ENCODE measurements at places on chromosomes 6 and 20.

GRCh38 chr6:111800259-111800765 is 72.9 kb downstream of the FYN start:
- DNase-seq: no peak

GRCh38 chr20:39602649-39603048 is 640.5 kb downstream of the DHX35 start:
- DNase-seq: no peak

- DNase-seq: peak; percentile 81
Measured at GRCh38 chr6:25050356-25050755, 114.6 kb upstream of the RIPOR2 start.

GRCh38 chr6:108728826-108729225 is 119.4 kb upstream of the ARMC2 start:
- peak; percentile 12 for DNase-seq

DNA sequence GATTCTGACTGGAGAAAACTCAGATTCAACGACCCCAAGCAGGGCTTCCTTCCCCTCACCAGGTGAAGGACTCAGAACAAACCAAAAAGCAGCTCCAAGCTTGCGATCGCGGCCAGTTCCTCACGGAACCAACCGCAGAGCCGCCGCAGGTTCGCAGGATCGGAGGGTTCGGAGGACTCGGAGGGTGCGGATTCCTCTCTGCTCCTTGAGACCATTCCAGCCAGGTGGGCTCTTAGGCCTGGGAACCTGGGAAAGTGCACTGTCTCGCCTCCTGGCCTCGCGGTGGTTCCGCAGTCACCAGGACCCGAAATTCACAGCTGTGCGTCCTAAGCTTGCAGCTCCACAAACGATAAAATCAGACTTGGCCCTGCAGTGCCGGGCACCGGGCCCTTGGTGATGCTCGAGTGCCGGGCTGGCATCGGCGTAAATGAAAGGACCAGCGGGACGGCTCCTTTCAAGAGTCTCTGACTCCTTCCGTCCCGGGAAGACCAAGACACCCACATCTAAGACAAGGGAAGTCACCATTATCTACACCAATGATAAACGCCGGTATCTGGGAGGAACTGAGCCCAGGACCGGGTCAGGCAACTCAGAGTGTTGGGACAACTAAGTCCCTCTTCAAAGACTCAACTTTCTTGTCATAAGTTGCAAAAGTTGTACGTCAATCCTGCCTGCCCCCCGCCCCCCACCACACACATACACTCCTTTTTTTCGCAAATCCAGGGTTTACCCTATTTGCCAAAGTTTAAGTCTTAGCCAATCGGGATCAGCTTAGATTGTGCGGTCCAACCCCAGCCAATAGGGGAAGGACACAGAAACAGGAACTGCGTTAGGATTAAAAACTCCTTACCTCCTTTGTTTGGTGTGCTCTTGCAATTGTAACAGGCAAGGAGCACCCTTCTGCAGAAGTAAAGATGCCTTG is 69.8 kb upstream of the PRSS16 start:
- DNase-seq: peak; percentile 93

GRCh38 chr6:149335924-149336608 is 18.6 kb downstream of the TAB2 start:
- peak; percentile 55 for DNase-seq

DNA sequence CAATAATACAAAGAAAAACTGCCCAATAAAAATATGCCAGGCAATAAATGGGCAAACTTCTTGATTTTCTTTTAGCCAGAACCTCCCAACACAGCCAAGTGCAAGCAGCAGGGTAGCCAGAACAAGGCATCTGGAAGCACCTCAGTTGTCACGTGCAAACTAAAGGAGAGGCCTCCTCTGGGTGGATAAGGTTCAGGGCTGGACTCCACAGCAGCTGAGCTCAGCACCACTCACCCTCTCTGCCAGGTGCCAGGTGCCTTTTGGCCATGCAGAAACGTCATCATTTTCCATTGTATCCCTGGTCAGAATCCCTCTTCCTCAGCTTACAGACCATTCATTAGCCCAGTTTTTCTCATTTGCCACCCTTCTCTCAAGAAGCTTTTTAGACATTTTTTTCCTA is 52.7 kb downstream of the SOD2 start:
- DNase-seq: no peak

DNA sequence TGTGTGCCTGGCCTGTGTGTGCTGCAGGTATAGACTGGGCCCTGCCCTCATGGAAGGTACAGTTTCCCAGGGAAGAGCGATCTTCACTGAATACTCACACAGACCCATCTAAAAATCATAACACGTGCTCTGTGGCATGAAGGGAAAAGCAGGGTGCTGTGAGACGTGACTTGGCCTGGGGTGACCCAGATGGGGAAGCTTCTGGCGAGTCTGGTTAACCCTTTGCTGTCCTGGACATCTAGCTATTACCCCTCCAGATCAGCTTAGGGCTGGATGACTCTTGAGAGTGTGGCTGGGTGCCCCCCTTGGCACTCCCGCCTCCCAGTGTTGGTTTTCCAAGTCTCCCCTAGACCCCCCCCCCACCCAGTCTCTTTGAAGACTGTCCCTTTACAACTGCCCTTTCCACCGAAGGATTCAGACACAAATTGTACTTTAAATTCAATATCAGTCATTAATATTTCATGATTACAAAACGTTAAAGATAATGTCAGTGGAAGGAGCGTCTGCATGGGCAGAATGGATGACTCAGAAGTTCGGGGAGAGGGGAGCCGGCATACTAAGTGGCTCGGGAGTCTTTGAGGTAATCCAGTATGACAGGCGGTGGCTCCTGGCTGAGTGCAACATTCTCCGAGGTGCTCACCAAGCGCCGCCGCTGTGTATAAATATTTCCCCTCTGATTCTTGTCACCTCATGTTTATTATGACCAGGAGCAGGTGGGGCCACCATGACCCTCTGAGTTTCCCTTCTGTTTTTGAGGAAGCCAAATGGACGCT is 77.3 kb downstream of the CD40 start:
- no peak for DNase-seq

GRCh38 chr6:125728739-125729138 is 20.7 kb upstream of the HEY2 start:
- peak; percentile 22 for DNase-seq

DNA sequence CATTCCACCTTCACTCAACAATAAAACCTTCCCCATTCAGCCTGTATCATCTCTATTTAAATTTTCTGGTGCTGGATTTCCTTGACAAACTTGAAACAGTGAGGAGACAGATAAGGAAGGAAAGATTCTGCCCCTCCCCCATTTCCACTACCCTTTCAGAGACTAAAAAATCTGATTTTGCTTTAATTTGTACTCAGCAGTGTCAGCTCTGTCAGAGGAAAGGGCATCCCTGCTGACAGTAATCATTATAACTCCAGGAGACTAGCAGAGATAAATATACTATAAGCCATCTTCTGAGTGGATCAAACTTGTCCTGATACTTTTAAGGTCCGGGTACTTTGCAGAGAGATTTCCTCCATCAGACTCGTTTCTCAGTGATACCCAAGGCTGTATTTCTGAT is 155.6 kb downstream of the SAMD5 start:
- DNase-seq: no peak

- DNase-seq: no peak
Measured at GRCh38 chr20:50405915-50406609, 104.1 kb upstream of the PTPN1 start.

- DNase-seq: no peak
Measured at GRCh38 chr20:58747211-58747610, 54.6 kb downstream of the NPEPL1 start.

DNA sequence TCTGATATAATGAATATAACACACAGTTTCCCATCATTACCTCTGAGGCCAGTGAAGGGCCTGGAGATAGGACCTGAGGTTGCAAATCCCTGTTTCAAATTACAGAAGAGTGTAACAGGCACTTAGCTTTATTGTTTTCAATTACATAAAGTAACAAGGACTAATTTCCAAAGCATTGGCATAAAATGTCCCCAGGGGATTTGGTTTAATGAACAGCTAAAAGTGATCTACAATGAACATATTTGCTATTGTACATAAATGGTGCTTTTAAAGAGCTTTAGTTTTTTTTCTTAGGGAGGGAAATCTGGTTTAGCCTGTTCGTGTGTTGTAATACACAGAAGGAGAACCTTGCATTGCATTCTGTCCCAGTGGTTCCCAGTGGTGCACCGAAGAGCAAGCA is 54.4 kb downstream of the HMGN3 start:
- no peak for DNase-seq

DNA sequence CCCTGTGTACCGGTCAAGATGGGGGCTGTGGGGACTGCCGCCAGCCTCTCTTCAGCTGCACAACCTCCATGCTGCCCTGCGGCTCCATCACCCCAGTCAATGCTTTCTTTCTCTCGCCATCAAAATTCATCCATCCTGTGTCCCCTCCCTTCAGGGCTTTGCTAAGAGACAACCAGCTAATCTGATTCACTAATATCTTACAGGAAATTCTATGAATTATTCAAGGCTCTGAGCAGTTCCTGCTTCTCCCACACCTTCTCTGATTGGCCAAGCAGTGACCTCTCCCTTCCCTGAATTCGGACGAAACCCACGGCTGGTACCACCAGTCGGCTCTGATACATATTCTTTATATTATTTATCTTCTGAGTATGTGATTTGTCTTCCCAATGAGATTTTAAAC is 13.8 kb downstream of the ITPR3 start:
- DNase-seq: no peak

GRCh38 chr6:37731888-37732287 is 34.2 kb upstream of the MDGA1 start:
- DNase-seq: no peak

- no peak for DNase-seq
Measured at GRCh38 chr6:166617359-166617758, 9.7 kb downstream of the RPS6KA2 start.

GRCh38 chr6:54587277-54587676 is 259.3 kb upstream of the FAM83B start:
- DNase-seq: peak; percentile 36

GRCh38 chr20:3398681-3399252 is 8.7 kb downstream of the DNAAF9 start:
- peak; percentile 39 for DNase-seq

- no peak for DNase-seq
Measured at GRCh38 chr6:75428204-75428603, 65.4 kb downstream of the FILIP1 start.

DNA sequence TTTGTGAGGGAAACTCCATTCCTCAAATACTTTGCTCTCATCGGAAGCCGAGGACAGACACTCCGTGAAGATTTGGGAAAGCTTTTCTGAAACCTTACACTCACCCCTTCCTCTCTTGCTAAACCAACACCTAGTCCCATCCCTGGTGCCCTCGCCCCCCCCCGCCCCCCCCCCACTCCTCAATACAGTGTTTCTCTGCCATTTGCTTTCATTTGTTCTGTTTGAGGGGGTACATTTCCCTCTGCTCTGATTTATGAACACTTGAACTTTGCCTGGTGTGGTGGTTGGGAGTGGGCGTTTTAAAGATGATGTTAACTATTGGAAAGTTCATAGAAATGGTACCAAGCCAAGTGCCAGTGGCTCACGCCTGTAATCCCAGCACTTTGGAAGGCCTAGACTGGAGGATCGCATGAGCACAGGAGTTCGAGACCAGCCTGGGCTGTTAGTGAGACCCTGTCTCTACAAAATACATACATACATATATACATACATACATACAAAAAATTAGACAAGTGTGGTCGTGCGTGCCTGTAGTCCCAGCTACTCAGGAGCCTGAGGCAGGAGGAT is 1.1 kb downstream of the RAB32 start:
- DNase-seq: peak; percentile 23

DNA sequence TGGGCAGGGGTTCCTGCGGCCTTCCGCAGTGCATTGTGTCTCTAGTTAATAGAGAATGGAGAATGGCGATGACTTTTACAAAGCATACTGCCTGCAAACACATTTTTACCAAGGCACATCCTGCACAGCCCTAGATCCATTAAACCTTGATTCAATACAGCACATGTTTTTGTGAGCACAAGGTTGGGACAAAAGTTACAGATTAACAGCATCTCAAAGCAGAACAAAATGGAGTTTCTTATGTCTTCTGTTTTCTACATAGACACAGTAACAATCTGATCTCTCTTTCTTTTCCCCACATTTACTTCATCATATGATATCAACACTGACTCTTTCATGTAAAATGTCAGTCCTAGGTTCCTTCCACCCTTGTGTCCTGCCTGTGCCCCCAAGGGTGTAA is 63.5 kb downstream of the GCNT2 start:
- DNase-seq: no peak

- DNase-seq: peak; percentile 56
Measured at GRCh38 chr6:10429638-10430427, 15.0 kb upstream of the TFAP2A start.
